A549 treated with Mapracorat at 1 μM for 4 hours (cell line): ENCODE measurements at places on chromosomes 4 and X. TPM values are rescaled to one million over a fixed set of nuclear protein-coding genes. Genes with fewer than 3 reads are reported as not detected.

TMSB15C gene
- total RNA-seq, result 0.07 to 0.33 TPM (median 0.23 TPM) in 4 of 5 replicates, not detected in the other

IL15 gene
- total RNA-seq, result 12.9 to 17.5 TPM (median 14.4 TPM) in 5 replicates

GLUD2 gene
- total RNA-seq, result 1.8 to 2.8 TPM (median 2.4 TPM) in 5 replicates

SMIM31 gene
- total RNA-seq, result 0.06 to 0.15 TPM in 2 of 5 replicates, not detected in the others

ZCCHC12 gene
- 0.10 to 0.24 TPM (median 0.19 TPM) in 5 replicates for total RNA-seq

CDX4 gene
- total RNA-seq, result not detected in 5 replicates

RNF150 gene
- total RNA-seq, result 0.20 to 0.64 TPM (median 0.30 TPM) in 5 replicates

SORBS2 gene
- 0.17 to 1.0 TPM (median 0.29 TPM) in 5 replicates for total RNA-seq

PAGE5 gene
- total RNA-seq, result not detected in 5 replicates

AP1S2 gene
- total RNA-seq, result 15.0 to 18.7 TPM (median 17.0 TPM) in 5 replicates

TMEM128 gene
- total RNA-seq, result 9.8 to 12.6 TPM (median 11.1 TPM) in 5 replicates

SPARCL1 gene
- not detected in 5 replicates for total RNA-seq

SLC34A2 gene
- 0.02 to 0.06 TPM in 2 of 5 replicates, not detected in the others for total RNA-seq

RBMXL3 gene
- not detected in 5 replicates for total RNA-seq

NEXMIF gene
- 0.12 TPM in 1 of 5 replicates, not detected in the others for total RNA-seq

ADGRG4 gene
- total RNA-seq, result not detected in 5 replicates

ERVMER34-1 gene
- 0.41 to 0.60 TPM (median 0.49 TPM) in 5 replicates for total RNA-seq

FGA gene
- total RNA-seq, result 16.0 to 20.0 TPM (median 16.2 TPM) in 5 replicates

FRMD7 gene
- total RNA-seq, result not detected in 5 replicates

CXXC4 gene
- total RNA-seq, result 0.02 TPM in 2 of 5 replicates, not detected in the others

IQCM gene
- not detected in 5 replicates for total RNA-seq

SPATA4 gene
- 0.12 to 0.31 TPM (median 0.27 TPM) in 5 replicates for total RNA-seq

SPANXA2 gene
- total RNA-seq, result 0.38 to 0.45 TPM in 2 of 5 replicates, not detected in the others

VSIG1 gene
- 0.13 to 0.44 TPM (median 0.21 TPM) in 5 replicates for total RNA-seq

SPIN4 gene
- 3.7 to 6.0 TPM (median 4.9 TPM) in 5 replicates for total RNA-seq

MBNL3 gene
- total RNA-seq, result not detected in 5 replicates

C4orf36 gene
- total RNA-seq, result 0.76 to 1.3 TPM (median 0.92 TPM) in 5 replicates

GLRB gene
- 0.59 to 1.2 TPM (median 1.1 TPM) in 5 replicates for total RNA-seq

KIAA0232 gene
- 10.0 to 15.1 TPM (median 12.6 TPM) in 5 replicates for total RNA-seq

RS1 gene
- total RNA-seq, result not detected in 5 replicates

MAGEA2 gene
- total RNA-seq, result 0.12 to 0.27 TPM in 2 of 5 replicates, not detected in the others

WAS gene
- 0.20 to 0.65 TPM (median 0.41 TPM) in 5 replicates for total RNA-seq

MAGEA8 gene
- not detected in 5 replicates for total RNA-seq

DDX53 gene
- not detected in 5 replicates for total RNA-seq

ESX1 gene
- total RNA-seq, result 0.10 to 0.11 TPM in 2 of 5 replicates, not detected in the others

DCAF4L1 gene
- total RNA-seq, result 0.12 to 0.19 TPM (median 0.15 TPM) in 5 replicates

RBMX2 gene
- total RNA-seq, result 27.0 to 30.8 TPM (median 28.1 TPM) in 5 replicates

AFP gene
- 0.91 to 2.6 TPM (median 1.6 TPM) in 5 replicates for total RNA-seq

CT45A5 gene
- not detected in 5 replicates for total RNA-seq

HSD17B13 gene
- not detected in 5 replicates for total RNA-seq

PIN4 gene
- total RNA-seq, result 32.1 to 78.9 TPM (median 37.7 TPM) in 5 replicates

SFRP2 gene
- total RNA-seq, result not detected in 5 replicates

TCEAL3 gene
- total RNA-seq, result 16.4 to 23.5 TPM (median 18.4 TPM) in 5 replicates

CXCL11 gene
- total RNA-seq, result 0.13 to 0.19 TPM in 2 of 5 replicates, not detected in the others

F11 gene
- total RNA-seq, result not detected in 5 replicates

TLR10 gene
- total RNA-seq, result 0.05 TPM in 2 of 5 replicates, not detected in the others

LRCH2 gene
- total RNA-seq, result not detected in 5 replicates

RAPGEF2 gene
- total RNA-seq, result 7.5 to 14.7 TPM (median 11.0 TPM) in 5 replicates

ELF4 gene
- 25.7 to 28.7 TPM (median 28.7 TPM) in 5 replicates for total RNA-seq

NUDT9 gene
- total RNA-seq, result 21.8 to 29.7 TPM (median 25.7 TPM) in 5 replicates

PNMA6A gene
- total RNA-seq, result 3.7 to 5.5 TPM (median 5.0 TPM) in 5 replicates

PPP2R2C gene
- 25.5 to 36.4 TPM (median 35.9 TPM) in 5 replicates for total RNA-seq

FABP2 gene
- total RNA-seq, result not detected in 5 replicates

ACOX3 gene
- 6.6 to 10.8 TPM (median 9.7 TPM) in 5 replicates for total RNA-seq

PLAC1 gene
- total RNA-seq, result 0.48 to 0.80 TPM (median 0.73 TPM) in 5 replicates

NWD2 gene
- not detected in 5 replicates for total RNA-seq

NPY5R gene
- not detected in 5 replicates for total RNA-seq

P2RY4 gene
- total RNA-seq, result not detected in 5 replicates
